Gastrocnemius medialis (tissue), 4 donors: ENCODE measurements at places on chromosomes 12 and 14.

DNA sequence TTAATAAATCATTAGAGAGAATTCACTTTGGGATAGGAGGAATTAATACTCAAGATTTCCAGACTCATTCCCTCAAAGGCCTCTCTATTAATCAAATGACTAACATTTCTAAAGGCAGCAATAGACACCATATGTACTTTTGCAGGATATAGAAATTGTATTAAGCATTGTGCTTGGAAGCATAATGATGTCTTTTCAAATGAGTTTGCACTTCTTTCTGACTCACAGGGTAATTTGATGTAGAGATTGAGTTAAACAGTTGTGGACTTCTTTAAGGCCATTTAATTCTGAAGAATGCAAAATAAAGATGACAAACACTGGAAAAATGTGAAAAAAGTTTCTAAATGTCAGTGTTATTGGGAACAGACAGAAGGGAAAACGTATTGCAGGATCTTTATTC, 63.4 kb upstream of the CSRP2 start:
- no peak overlapping the region for H3K4me3 ChIP-seq
- DNase-seq = no peak
- no peaks in the 10 kb centered on the region for H3K4me1 ChIP-seq
- H3K36me3 ChIP-seq = no peaks in the 10 kb centered on the region

GRCh38 chr12:68620519-68621471, 10.1 kb downstream of the RAP1B start:
- no peak overlapping the region for H3K4me3 ChIP-seq
- no peak for DNase-seq
- peak overlapping the region; percentile 13 for H3K27ac ChIP-seq
- no peaks in the 10 kb centered on the region for H3K36me3 ChIP-seq

GRCh38 chr12:124720004-124720680, 143.5 kb downstream of the SCARB1 start:
- no peak for DNase-seq
- peak overlapping the region; percentile 68 for H3K27ac ChIP-seq

GRCh38 chr14:30317729-30318128, 241.2 kb upstream of the G2E3 start:
- no peaks in the 10 kb centered on the region for H3K4me1 ChIP-seq
- H3K27me3 ChIP-seq = no peaks in the 10 kb centered on the region
- no peaks in the 10 kb centered on the region for H3K36me3 ChIP-seq
- DNase-seq = no peak
- H3K4me3 ChIP-seq = no peak overlapping the region

- no peak for DNase-seq
- no peaks in the 10 kb centered on the region for H3K27me3 ChIP-seq
- H3K36me3 ChIP-seq = no peaks in the 10 kb centered on the region
- no peak overlapping the region for H3K27ac ChIP-seq
- no peak overlapping the region for H3K4me3 ChIP-seq
These were observed 1036.4 kb upstream of the FOXG1 start for GRCh38 chr14:27730204-27730603.

GRCh38 chr14:55384536-55384935, 27.1 kb downstream of the ATG14 start:
- H3K36me3 ChIP-seq = no peaks in the 10 kb centered on the region
- peaks cover 42% of the 10 kb centered on the region for H3K4me1 ChIP-seq
- no peaks in the 10 kb centered on the region for H3K27me3 ChIP-seq
- H3K27ac ChIP-seq = peak overlapping the region; percentile 90
- DNase-seq = no peak

- H3K4me1 ChIP-seq = no peaks in the 10 kb centered on the region
- no peak for DNase-seq
- no peaks in the 10 kb centered on the region for H3K36me3 ChIP-seq
- no peaks in the 10 kb centered on the region for H3K27me3 ChIP-seq
- H3K4me3 ChIP-seq = no peak overlapping the region
- no peak overlapping the region for H3K27ac ChIP-seq
These were observed 24.2 kb downstream of the TRHDE start for GRCh38 chr12:72296389-72296788.

GRCh38 chr12:69517406-69517805, 47.2 kb downstream of the FRS2 start:
- H3K27ac ChIP-seq = no peak overlapping the region
- DNase-seq = no peak
- H3K4me1 ChIP-seq = peaks cover 38% of the 10 kb centered on the region

- no peaks in the 10 kb centered on the region for H3K4me1 ChIP-seq
- H3K27ac ChIP-seq = no peak overlapping the region
- H3K27me3 ChIP-seq = no peaks in the 10 kb centered on the region
These were observed 348.3 kb downstream of the KCNH5 start for GRCh38 chr14:62696929-62697328.

DNA sequence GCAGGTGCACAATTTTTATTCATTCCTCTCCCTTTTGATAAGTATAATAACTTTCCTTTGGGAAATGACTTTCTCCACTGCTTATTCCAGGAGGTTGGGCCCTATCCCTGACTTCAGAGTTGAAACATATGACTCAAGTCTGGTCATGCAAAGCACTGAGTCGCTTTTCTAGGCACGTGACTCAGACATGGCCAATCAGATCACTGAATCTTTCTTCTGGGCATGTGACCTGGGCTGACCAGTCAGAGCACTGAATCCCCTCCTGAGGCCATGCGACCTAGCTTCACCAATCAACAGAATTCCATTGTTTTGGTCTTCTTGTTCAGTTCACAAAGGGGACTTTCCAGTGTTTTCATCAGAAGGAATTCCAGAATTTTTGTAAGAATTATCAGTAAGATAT, 377.1 kb upstream of the KITLG start:
- no peak for DNase-seq
- no peak overlapping the region for H3K27ac ChIP-seq
- H3K4me3 ChIP-seq = no peak overlapping the region
- no peaks in the 10 kb centered on the region for H3K27me3 ChIP-seq
- H3K36me3 ChIP-seq = no peaks in the 10 kb centered on the region

DNA sequence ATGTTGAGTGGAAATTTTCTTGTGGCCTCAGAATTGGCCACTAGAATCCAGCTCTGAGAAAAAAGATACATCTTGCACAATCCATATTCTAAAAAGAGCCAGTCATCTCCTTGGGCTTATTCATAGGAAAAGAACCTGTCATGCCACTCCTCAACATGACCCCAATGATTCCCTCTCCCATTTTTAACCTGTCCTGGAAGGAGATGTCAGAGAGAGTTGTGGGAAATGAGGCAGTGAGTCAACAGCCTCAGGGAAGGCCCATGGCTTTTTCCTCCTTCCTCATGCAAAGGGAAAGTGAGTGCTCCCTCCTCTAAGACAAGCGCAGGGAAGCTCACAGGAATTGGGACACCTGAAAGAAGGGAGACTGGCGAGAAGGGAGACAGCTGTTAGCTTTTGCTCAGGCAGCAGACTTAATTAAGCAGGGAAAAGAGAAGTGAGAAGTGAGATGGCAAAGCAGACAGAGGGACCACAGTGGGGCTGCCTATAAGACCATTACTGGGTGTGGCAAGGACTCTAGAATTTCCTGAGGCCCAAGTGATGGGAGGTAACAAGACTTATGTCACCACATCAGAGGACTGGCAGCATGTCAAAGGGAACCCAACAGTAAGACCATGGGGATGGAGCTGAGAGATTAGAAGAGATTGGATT, 10.2 kb upstream of the DHRS7 start:
- peaks cover 54% of the 10 kb centered on the region for H3K4me1 ChIP-seq
- H3K27ac ChIP-seq = peak overlapping the region; percentile 95
- H3K36me3 ChIP-seq = no peaks in the 10 kb centered on the region
- H3K27me3 ChIP-seq = no peaks in the 10 kb centered on the region

DNA sequence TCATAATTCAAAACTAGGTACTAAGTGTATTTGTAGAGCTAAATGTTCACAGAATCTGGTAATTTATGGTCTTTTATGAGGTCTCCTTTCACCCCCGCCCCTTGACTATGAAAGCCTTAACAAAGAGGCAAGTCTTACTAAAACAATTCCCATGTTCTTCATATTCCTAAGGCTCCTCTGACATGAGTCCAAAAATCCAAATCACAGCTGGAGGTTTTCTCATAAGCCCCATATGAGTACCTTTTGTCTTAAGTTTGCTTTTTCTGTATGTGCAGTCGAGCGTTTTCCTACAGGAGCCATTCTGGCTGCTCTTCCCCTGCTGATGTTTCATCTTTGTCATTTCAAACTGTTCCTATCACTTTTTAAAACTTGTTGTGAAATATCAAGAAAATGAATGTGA, 55.2 kb downstream of the SIX1 start:
- H3K4me1 ChIP-seq = no peaks in the 10 kb centered on the region
- no peak for DNase-seq
- no peaks in the 10 kb centered on the region for H3K27me3 ChIP-seq
- no peaks in the 10 kb centered on the region for H3K36me3 ChIP-seq
- no peak overlapping the region for H3K4me3 ChIP-seq

GRCh38 chr12:56257491-56258067, 605 bp downstream of the ANKRD52 start:
- peak; percentile 61 for DNase-seq
- H3K4me1 ChIP-seq = peaks cover 33% of the 10 kb centered on the region
- H3K36me3 ChIP-seq = no peaks in the 10 kb centered on the region
- H3K4me3 ChIP-seq = peak overlapping the region; percentile 71
- no peaks in the 10 kb centered on the region for H3K27me3 ChIP-seq

- peaks cover 11% of the 10 kb centered on the region for H3K4me1 ChIP-seq
- peaks cover 17% of the 10 kb centered on the region for H3K36me3 ChIP-seq
- H3K4me3 ChIP-seq = peak overlapping the region; percentile 85
- no peaks in the 10 kb centered on the region for H3K27me3 ChIP-seq
- DNase-seq = no peak
These were observed 778 bp downstream of the SLC8B1 start for GRCh38 chr12:113333877-113334785.

DNA sequence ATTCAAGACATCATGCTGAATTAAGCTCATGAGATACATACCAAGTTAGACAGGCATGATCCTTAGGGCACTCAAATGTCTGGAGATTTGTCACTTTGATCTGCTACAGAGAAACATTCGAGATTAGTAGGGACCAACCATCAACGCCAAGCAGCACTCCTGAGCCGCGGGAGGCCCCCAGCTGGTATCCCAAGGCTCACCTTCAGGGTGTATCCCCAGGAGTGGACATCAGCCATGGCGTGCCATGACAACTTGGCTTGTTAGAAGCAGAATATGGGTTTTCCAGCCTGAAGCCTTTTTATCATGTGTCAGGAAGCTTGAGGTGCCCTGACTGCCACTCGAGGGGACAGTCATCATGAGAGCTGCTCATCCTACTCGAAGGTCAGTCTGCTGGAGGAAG, 39.1 kb upstream of the GPHB5 start:
- no peaks in the 10 kb centered on the region for H3K27me3 ChIP-seq
- no peaks in the 10 kb centered on the region for H3K4me1 ChIP-seq
- DNase-seq = no peak
- no peak overlapping the region for H3K27ac ChIP-seq
- H3K4me3 ChIP-seq = no peak overlapping the region

- no peak overlapping the region for H3K4me3 ChIP-seq
- H3K27ac ChIP-seq = peak overlapping the region; percentile 21
- H3K27me3 ChIP-seq = no peaks in the 10 kb centered on the region
- no peaks in the 10 kb centered on the region for H3K36me3 ChIP-seq
- peaks cover 17% of the 10 kb centered on the region for H3K4me1 ChIP-seq
These were observed 38.8 kb upstream of the NINJ2 start for GRCh38 chr12:701896-702539.

GRCh38 chr14:61652526-61653262, 42.6 kb upstream of the HIF1A start:
- H3K27ac ChIP-seq = no peak overlapping the region
- no peaks in the 10 kb centered on the region for H3K36me3 ChIP-seq
- no peak overlapping the region for H3K4me3 ChIP-seq

GRCh38 chr14:32382704-32383103, 53.6 kb downstream of the AKAP6 start:
- H3K4me3 ChIP-seq = no peak overlapping the region
- DNase-seq = no peak
- no peaks in the 10 kb centered on the region for H3K27me3 ChIP-seq
- peaks cover 3% of the 10 kb centered on the region for H3K4me1 ChIP-seq
- H3K27ac ChIP-seq = no peak overlapping the region

GRCh38 chr14:81655423-81656314, 122.0 kb upstream of the SEL1L start:
- no peaks in the 10 kb centered on the region for H3K27me3 ChIP-seq
- DNase-seq = no peak
- H3K36me3 ChIP-seq = no peaks in the 10 kb centered on the region
- no peak overlapping the region for H3K27ac ChIP-seq
- no peaks in the 10 kb centered on the region for H3K4me1 ChIP-seq

GRCh38 chr12:46998811-46999368, 80.5 kb upstream of the PCED1B start:
- no peak overlapping the region for H3K27ac ChIP-seq
- H3K4me3 ChIP-seq = no peak overlapping the region
- no peaks in the 10 kb centered on the region for H3K27me3 ChIP-seq
- no peaks in the 10 kb centered on the region for H3K36me3 ChIP-seq
- no peak for DNase-seq

DNA sequence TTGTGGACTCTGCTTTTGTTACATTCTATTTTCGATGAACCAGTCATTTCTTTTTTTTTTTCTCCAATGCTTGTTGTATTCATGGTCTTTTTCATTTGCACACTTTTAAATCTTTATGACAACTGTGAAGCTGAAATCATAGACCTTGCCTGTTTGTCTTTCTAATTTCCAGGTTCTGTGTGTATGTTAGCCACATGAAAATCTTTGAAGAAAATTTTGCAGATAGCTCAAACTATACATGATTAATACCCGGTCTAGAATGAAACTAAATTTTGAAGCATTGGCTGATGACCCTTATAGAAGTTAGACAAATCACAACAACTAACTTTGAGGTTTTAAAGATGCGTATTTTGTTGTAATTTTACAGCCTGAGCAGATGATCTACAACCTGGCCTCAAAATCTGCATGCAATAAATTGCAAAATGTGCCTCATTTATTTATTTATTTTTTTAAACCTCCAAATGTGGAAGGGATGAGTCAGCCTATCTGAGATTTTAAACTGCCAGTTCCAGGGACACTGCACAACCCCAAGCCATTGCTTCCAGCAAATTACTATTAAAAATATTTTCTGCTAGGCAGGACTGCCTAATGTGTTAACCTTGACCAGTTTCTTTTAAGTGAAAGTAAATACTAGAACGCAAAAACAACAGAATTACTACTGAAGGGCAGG, 96.3 kb upstream of the NAV3 start:
- no peaks in the 10 kb centered on the region for H3K36me3 ChIP-seq
- no peaks in the 10 kb centered on the region for H3K27me3 ChIP-seq
- H3K4me3 ChIP-seq = no peak overlapping the region
- no peaks in the 10 kb centered on the region for H3K4me1 ChIP-seq
- no peak overlapping the region for H3K27ac ChIP-seq
